Smooth muscle cell of the brain vasculature (primary cell): ENCODE measurements at places on chromosomes 7 and 10.

GRCh38 chr10:114172776-114173602 lies 1.0 kb downstream of the CCDC186 start:
- DNase-seq = no peak

GRCh38 chr10:67086327-67087134 lies 160.7 kb downstream of the LRRTM3 start:
- no peak for DNase-seq

GRCh38 chr7:37367010-37367409 lies 81.7 kb downstream of the ELMO1 start:
- no peak for DNase-seq

GRCh38 chr7:151885202-151885580 lies 8.3 kb upstream of the PRKAG2 start:
- DNase-seq = no peak

- no peak for DNase-seq
These were observed 84.6 kb upstream of the GHITM start for GRCh38 chr10:84054743-84055142.

GRCh38 chr7:52592698-52593097 lies 442.7 kb upstream of the POM121L12 start:
- no peak for DNase-seq

GRCh38 chr10:1009071-1009494 lies 16.6 kb downstream of the IDI2 start:
- DNase-seq = no peak

GRCh38 chr10:488081-488932 lies 201.2 kb downstream of the DIP2C start:
- DNase-seq = no peak

GRCh38 chr7:2053395-2053794 lies 179.3 kb downstream of the MAD1L1 start:
- DNase-seq = no peak

DNA sequence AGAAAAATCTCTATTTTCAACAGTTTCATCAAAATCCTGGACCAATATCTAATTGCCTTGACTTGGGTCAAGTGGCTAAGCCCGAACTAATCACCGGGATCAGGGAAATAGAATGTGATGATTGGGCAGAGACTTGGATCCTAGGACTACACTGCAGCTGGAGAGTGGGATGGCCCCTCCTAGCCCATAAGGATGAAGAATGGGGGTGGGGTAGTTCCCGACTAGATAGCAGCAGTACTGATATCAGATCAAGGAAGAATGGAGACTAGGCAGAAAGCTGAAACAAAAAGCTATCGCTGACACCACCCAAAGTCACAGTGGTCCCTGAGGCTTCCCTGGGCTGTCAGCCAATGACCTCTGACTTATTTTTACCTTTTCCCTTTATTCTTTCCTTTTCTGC lies 160.4 kb upstream of the PHYHIPL start:
- no peak for DNase-seq

- DNase-seq = no peak
These were observed 24.1 kb upstream of the KCNMA1 start for GRCh38 chr10:77661674-77662073.

DNA sequence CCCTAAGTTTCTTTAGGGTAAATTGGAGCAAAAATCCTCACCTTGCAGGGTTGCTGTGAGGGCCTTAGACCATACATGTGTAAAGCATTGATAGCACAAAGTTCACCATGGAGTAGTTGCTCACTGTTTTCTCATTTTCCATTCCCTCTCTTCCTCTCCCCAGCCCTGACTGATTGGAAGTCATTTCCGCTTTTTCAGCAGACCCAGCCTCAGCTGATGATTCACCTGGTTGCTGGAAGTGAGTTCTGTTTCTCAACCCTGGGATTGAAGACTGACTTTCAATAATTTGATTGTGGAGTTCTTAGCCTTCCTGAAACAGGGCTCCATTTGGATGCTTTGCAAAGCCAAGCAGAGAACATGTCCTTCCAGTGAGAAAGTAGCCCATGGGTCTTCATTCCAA lies 107.0 kb downstream of the PLXNA4 start:
- DNase-seq = no peak

GRCh38 chr10:120483006-120483405 lies 26.0 kb downstream of the PLPP4 start:
- DNase-seq = no peak

DNA sequence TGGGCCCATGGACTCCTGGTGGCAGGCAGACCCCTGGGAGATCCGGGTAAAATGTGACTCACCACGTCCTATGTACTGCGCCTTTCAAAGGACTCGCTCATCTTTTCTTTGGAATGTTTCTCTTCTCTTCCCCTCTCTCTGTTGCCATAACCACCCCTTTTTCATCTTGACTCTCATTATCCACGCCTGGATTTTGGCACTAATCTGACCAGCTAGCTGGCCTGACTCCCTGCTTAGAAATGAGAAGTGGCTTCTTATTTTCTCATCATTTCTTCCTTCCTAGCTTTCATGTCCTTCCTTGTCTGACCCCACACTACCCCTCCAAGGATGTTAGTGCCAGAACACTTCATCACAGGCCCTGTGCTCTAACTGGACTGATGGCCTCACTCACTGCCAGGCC lies 98.0 kb upstream of the FAM171A1 start:
- no peak for DNase-seq

- no peak for DNase-seq
These were observed 53.6 kb upstream of the PODXL start for GRCh38 chr7:131610007-131610406.

- no peak for DNase-seq
These were observed 18.3 kb upstream of the RPEL1 start for GRCh38 chr10:103227416-103227815.

DNA sequence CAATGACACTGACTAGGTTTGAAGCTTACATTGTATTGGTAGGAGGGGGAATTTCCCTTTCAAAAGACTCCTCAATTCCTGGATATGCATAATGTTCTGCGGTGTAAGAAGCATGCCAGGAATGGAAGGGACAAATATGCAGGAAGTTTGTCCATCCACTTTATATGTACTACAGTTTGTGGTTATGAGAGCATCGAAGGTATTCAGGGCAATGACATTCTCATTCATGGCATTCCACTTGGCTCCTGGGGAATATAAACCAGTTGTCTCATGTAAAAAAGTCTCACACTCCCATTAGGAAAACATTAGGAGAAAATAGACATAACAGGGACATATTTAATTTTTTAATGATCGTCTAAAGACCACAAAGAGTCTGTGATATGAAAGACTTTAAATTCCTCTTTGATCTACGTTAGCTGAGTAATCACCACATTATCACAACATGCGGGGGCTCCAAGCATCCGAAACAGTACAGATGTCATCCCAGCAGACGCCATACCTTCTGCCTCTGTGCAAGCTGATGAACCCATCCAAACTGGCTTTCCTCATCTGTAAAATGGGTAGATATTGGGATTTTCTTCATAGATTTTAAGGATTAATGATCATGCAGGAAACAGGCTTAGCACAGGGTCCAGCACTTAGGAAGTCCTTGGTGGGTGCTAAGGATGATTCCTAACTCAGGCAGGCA lies 675.3 kb downstream of the INHBA start:
- DNase-seq = peak; percentile 61

- no peak for DNase-seq
These were observed 1.9 kb upstream of the PWWP2B start for GRCh38 chr10:132394936-132395703.
